ENCODE measurements at places on chromosomes 1 and 21.

- no peak for DNase-seq
These were observed 4.5 kb downstream of the RHOU start for GRCh38 chr1:228739826-228740225.

- DNase-seq, result peak; percentile 17
These were observed 29.4 kb downstream of the OLFML2B start for GRCh38 chr1:161994175-161994668.

DNA sequence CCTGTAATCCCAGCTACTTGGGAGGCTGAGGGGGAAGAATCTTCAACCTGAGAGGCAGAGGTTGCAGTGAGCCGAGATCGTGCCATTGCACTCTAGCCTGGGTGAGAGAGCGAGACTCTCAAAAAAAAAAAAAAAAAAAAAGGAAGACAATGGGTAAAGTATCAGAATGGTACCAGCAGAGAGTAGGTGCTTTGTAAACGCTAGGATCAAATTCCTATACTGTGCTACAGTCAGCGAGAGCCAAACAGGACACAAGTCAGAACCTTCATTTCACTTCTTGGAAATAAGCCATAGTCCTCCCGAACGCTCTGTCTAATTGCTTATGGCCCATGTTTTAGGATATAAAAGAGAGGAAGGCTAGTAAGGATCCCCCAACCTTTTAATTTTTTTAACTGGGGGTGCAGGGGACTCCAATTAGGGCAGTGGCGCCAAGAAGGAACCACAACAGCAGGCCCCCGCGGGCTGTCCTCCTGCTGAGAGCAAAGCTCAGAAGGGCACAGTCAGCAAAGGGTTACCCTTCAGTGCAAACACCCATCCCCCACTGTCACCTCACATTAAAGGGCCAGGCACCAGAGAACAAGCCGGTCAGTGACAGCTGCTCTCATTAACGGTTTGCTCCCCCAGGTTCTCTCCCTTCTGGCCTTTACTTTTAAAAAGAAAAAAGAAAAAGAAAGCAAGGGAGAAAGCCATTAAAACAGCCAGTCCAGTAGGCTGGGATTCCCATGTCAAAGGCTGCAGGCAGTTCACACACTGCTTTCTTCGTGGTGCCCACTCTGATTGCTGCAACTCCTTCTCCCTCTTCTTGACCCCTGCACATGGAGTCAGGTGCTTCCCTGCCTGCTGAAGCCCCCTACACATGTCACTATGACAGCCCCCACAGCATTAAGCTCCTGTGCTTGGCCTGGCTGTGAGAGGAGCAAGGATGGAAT is 69.4 kb downstream of the PLPP3 start:
- DNase-seq, result no peak

GRCh38 chr1:161486806-161487741 is 18.2 kb upstream of the FCGR2A start:
- DNase-seq, result peak; percentile 70

DNA sequence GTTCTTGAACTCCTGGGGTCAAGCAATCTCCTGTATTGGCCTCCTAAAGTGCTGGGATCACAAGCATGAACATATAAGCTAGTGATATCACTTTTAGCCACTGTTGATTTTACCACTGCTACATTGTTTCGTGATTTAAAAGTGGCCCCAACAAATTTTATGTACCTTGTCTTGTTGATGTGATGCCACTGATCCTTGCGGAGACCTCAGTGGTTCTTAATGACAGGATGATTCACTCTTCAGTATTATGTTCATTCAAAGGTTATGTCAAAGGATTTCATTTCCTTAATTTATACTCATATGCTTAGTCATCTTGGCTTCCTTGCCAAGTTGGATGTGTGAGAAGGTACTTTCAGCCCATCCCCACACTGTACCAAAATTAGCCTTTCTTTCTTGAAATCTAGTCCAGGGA is 12.1 kb downstream of the PRKACB start:
- DNase-seq, result peak; percentile 80

DNA sequence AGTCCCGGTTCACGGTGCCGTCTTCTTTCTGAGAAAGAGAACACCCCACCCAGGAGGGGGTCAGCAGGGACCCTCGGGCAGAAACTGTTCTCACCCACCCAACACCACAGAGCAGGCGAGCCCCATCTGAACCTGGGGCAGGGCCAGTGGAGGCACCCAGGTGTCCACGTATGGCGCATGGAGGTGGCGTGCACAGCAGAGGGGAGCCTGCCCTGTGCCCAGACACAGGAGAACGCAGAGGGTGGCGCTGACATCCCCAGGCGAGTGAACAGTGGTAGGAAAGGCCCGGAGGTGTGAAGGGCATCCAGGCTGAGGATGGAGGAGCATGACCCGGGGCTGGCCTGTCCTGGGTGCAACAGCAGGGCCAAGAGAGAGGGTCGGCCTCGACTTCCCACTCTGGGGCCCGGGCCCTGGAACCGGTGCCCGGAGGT is 91.1 kb downstream of the STUM start:
- DNase-seq, result no peak

DNA sequence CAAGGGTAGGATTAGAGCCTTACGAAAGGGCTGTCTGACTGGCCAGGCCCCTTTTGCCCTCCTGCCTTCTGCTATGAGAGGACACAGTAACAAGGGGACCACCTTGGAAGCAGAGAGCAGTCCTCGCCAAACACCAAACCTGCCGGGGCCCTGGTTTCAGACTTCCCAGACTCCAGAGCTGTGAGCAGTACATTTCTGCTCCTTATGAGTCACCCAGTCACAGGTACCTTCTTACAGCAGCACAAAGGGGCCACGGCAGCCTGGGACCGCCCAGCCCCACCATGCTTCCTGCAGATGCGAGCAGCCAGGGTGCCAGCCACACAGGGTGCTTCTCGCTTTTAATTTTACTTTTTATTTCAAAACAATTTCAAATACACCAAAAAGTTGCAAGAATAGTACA is 17.2 kb upstream of the POFUT2 start:
- DNase-seq, result no peak

- peak; percentile 41 for DNase-seq
These were observed 2.9 kb upstream of the MTF1 start for GRCh38 chr1:37862330-37862729.

DNA sequence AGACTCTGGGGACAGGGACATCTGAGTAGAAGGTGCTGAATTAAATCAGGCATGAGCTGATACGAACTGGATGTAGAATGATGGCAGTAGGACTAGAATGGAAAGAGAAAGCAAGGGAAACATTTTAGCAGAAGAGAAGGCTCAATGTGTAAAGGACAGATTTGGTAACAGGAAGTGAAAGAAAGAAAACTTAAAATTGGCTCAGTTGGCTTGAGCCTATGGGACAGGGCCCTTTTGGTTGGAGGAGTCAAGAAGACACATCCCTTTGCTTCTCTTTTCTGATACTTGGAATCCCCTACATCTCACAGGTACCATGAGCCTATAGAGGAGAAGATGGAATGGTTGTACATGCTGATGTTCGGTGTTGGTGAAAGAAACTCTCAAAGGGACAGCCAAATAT is 300.6 kb upstream of the PLXNA2 start:
- DNase-seq, result no peak

- no peak for DNase-seq
These were observed 9.4 kb upstream of the S100A8 start for GRCh38 chr1:153400244-153400643.

DNA sequence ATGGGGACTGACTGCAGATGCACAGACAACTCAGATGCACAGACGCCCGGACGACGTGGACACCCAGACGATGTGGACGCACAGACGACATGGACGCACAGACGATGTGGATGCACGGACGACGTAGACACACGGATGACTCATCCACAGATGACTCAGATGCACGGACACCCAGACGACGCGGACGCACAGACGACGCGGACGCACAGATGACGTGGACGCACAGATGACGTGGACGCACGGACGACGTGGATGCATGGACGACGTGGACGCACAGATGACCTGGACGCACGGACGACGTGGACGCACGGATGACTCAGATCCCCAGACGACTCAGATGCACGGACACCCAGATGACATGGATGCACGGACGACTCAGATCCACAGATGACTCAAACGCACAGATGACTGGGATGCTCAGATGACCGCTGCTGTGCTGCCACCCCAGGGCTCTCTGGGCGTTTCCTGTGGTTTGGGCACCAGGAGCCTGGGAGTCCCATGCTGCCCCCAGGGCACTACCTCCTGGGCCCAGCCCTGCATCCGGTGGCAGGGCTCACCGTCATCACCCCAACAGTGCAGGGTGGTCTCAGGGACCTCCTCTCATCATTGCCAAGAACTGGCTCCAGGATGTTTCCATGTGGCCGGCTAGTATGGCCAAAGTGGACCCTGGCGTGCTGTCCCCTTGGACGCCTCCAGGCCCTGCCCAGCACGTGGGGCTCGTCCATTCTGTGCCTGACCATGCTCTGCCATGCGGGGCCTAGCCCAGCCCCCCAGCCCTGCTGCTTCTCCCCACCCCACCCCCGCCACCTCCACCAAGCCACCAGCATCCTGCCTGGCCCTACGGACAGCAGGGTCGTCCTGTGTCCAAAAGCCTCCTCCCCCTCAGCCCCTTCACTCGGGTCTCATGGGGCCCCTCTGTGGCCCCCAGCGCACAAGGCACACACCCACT is 14.0 kb downstream of the FAAP20 start:
- DNase-seq, result no peak

DNA sequence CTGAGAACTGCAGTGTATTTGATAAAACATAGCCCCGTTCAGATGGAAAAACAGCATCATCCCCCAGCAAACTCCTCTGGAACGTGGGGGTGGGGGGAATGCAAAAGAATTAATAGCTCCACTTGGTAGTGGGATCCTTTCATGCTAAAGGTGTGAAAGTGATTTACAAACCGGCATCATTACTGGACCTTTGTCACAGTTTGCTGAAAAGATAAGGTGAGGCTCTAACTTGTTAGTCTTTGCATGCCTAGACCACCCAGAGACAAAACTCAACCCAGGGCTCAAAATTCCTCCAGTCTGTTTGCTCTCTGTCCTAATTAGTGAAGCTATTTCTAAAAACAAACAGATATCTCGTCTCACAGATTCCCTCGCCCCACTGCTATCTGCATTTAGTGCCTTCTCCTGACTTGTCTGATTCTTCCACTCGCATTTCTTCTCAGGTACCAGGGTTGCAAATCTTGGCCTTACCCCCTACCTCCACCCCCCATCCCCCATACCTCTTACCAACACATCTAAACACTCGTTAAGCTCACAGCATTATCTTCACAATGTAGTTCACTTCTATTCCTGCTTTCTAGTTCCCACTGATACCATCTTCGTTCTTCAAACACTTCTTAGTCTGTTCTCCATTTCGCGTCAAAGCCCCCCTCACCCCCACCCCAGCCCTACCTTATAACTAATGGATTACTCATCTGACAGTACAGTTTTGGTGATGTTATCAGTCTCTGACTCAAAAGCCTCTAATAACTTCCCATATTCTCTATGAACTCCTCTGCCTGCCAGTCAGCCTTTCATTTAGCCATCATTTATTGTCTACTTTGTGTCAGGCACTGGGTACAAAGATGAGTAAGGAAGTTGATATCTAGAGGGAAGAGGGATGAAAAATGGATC is 11.8 kb downstream of the IER5 start:
- DNase-seq, result no peak

DNA sequence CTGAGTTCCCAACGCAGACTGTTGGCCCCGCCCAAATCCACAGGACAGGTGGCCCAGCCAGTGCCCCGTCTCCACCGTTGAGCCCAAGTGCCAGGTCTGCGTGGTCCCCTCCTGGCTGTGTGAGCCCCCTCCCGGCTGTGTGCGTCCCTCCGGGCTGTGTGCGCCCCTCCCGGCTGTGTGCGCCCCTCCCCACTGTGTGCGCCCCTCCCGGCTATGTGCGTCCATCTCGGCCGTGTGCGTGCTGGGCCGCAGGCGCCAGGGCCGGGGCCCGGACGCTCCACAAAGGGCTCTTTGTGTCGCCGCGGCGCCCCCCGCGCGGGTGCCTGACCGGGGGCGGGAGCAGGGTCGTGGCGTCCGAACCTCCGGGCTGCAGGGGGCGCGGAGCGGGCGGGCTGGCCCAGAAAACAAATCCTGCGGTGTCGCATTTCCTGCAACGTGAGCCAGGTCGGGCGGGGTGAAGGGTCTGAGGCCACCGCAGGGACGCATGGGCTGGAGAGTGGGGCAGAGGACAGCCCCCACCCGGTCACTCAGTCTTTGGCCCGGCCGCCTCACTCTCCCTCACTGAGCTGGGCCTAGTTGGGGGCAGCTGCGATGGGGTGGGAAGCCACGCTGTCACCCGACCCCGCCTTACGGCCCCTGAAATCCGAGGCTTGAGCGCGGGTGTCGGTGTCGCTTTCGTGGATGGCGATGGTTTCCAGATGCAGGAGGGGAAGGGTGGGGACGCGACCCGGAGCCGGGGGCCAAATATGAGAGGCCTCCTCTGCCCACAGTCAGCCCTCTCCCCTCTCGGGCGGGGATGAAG is 18.8 kb downstream of the TNFRSF25 start:
- DNase-seq, result no peak

- no peak for DNase-seq
These were observed 967.8 kb upstream of the NCAM2 start for GRCh38 chr21:20030390-20030789.

GRCh38 chr1:38733761-38734160 is 125.8 kb downstream of the RRAGC start:
- no peak for DNase-seq

- DNase-seq, result no peak
These were observed 48.5 kb upstream of the CHRM3 start for GRCh38 chr1:239337799-239338430.

DNA sequence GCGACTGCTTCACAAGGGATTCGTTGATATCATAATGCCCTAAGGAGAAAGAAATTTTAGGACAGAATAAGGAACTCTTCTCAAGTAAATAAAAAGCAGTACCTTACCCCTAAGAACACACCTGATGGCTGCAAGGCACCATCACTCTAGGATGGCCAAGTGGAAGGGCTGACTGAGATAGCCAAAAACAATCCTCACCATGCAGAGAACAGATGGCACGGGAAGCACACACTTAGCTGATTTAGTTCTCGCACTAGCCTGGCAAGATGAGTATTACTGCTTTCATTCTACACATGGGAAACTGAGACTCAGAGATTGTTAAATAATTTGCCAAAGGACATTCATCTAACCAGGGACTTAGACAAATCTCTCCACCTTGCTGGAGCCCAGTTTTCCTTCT is 43.8 kb downstream of the STPG1 start:
- no peak for DNase-seq

DNA sequence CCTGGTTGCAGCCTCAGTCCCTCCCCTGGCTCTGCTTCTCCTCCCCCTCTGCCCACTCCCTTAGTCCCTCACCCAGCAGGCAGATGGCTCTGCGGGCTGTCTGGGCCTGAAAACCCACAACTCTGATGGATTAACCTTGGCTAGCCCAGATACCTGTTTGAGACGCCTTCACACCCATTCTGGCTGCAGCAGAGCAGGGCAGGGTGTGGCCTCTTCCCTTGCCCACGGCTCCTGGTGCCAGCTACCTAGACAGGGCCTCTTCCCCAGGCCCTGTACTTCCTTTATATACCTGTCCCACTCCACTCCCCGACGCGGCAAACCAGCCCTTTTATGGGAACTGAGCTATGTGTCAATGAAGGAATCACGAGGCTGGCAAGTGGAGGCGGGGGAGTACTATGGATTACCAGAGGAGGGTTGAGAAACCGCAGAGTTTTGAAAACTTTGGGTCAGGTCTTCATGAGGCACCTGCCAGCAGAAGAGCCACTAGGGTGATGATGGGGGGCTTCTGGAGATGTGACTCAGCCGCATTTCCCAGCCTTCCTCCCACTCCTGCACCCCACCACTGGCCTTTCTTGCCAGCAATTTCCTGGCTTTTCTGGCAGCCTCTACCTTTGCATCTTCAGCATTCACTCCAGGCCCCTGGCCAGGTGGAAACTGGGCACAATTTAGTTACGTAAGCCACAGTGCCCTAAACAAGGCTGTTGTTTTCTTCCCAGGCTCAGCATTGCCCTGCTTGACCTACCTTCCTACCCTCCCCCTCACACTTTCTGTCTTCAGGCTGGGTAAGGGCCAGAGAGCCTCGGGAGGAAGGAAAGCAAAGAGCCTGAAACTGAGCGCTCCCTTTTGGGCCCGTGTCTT is at the start of gene CHI3L1:
Gene CHI3L1, minus strand, starts transcription at position 259 of the 858 bp plus-strand sequence. Its CDS starts 81 bp downstream, at position 178.
- peak; percentile 80 for DNase-seq

All from amniotic epithelial cell (primary cell).